ENCODE measurements at places on chromosomes 3 and 15.

DNA sequence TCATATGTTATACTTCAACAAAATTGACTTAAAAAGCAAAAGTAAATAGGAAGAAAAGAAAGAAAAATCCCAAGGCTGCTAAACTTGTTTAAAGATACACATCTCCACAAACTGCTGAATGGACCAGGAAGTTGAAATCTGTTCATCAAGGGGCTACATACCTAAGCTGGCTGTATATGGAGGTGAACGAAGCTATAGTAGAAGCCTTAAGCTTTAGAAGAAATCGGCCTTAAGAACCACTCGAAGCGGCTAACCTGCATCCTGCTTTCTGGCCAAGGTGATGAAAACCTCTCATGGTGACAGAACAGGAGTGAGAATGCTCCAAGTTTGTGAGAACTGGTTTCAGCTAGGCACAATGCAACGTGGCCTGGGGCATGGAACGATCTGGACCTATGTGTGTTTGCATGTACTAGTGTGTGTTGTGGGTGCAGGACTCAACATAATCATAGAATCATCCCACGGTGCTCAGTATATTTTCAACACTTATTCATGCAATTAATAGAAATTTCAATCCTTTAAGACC lies 31.3 kb upstream of the SPTBN5 start:
- no peak for DNase-seq

- DNase-seq: no peak
These were observed 27.2 kb downstream of the FBXO22 start for GRCh38 chr15:75930866-75931265.

DNA sequence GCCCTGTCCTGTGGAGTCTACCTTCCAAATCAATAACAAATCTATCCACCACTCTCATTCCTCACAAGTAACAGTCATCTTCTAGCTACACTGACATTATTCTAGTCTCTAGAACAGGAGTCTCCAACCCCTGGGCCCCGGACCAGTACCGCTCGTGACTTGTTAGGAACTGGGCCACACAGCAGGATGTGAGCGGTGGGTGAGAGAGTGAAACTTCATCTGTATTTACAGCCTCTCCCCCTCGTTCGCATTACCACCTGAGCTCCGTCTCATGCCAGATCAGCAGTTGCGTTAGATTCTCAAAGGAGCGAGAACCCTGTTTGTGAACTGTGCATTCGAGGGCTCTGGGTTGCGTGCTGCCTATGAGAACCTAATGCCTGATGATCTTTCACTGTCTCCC lies 31.9 kb downstream of the ROBO2 start:
- no peak for DNase-seq

- DNase-seq: peak; percentile 50
These were observed 95.0 kb downstream of the ANP32A start for GRCh38 chr15:68725736-68726135.

- no peak for DNase-seq
These were observed 193.3 kb upstream of the TTC14 start for GRCh38 chr3:180408654-180409053.

- DNase-seq: no peak
These were observed 57.2 kb downstream of the UBE3A start for GRCh38 chr15:25381579-25381978.

DNA sequence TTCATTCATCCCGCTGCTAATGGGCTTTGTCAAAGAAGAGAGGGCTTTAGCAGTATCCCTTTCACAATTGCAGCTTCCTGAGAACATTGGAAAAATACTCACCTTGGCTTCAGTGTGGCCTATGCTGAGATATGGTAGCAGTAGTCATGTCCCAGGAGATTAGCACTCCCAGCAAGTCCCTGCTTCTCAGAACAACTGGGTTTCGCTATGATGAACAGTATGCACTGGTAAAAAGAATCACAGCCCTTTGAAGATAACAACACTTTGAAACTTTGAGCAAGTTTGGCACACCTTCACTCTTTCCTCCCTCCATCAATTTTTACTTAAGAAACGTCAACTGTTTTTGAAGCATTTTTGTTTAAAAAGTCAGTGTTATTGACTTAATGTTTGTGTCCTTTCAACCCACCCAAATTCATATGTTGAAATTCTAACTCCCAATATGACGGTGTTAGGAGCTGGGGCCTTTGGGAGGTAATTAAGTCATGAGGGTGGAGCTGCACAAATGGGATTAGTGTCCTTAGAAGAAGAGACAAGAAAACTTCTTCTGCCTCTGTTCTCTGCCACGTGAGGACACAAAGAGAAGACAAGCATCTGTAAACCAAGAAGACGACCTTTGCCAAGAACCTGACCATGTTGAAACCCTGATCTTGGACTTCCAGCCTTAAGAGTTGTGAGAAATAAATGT lies 17.8 kb upstream of the PLSCR4 start:
- no peak for DNase-seq

DNA sequence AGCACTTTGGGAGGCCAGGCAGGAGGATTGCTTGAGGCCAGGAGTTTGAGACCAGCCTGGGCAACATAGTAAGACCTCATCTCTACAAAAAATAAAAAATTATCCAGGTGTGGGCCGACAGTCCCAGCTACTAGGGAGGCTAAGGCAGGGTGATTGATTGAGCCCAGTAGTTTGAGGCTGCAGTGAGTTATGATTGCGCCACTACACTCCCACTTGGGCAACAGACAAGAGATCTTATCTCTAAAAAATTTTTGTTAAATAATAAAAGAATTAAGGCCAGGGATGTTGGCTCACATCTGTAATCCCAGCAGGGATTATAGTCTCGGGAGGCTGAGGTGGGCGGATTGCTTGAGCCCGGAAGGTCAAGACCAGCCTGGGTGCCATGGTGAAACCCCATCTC lies 25.8 kb upstream of the NFKBIZ start:
- peak; percentile 43 for DNase-seq

GRCh38 chr15:37028625-37029296 lies 71.6 kb downstream of the MEIS2 start:
- peak; percentile 86 for DNase-seq

GRCh38 chr15:38266247-38266986 lies 13.8 kb downstream of the SPRED1 start:
- no peak for DNase-seq

DNA sequence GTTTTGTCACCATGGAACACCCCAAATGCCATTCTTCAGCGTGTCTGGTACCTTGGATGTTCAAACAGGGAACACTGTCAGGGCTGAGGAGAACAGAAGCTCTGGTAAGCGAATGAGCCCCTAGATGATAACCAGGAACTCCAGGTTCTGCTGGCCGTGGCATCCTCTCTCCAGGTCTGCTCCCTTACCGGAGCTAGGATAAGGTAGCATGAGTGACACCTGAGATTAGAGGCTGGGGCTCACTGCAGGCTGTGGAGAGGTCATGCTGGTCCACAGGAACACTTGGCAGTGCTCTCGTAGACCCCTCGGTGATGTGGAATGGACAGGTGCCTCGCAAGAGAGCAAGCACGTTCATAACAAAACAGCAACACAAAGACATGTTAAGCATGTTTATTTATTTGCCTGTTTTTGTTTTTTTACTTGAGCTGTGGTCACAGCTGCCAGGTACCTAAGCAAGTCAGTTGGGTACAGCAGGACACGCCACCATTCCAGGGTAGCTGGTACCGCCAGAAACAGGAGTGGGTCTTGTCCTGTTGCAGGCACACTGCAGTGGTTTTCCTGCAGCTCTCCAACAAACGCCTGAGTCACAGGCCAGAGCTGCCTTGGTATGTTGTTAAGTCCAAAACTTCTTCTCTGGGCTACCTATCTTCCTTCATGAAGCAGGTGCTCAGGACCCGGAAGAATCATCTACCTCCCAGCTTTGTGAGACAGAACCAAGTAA lies 4.6 kb downstream of the RBM15B start:
- DNase-seq: no peak

DNA sequence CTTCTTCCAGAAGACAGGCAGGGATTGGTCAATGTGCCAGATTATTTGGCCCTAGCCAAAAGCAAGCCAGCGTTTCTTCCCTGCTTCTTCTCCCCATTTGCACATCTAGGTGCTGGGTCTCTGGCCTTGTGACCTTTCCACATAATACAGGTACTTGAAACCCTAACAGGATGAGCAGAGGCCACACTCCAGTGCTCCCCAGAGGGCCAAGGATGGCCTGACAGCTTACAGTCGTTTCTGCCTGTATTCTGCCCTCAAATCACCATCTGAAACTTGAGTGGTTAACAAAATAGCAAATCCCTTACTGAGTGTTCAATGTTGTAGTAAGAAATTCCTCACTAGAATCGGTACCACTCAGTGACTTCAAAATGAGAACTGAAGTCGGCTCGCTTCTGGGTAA lies 29.1 kb downstream of the MKRN2 start:
- DNase-seq: no peak

- DNase-seq: no peak
These were observed 400.0 kb downstream of the FOXP1 start for GRCh38 chr3:71183549-71183948.

- no peak for DNase-seq
These were observed 117.0 kb upstream of the MRPL3 start for GRCh38 chr3:131619821-131620220.

DNA sequence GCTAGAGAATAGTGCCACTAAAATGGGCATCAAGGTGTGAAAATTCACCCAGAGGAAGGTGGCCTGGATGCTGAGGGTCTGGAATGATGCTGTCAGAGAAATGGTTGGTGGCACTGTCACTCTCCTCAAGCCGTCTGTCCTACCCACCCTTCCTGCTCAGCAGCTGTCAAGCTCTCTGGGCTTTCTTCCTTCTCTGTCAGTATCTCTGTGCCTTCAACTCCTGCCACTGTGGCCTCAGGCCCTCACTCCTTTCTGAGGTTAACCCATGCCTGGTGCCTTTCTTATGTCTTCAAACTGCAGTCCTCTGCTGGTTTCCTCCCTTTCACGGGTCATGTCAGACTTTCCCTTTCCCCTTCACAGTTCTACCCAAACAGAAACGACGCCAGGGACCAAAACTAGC lies 4.4 kb downstream of the MYO5C start:
- DNase-seq: no peak

GRCh38 chr3:60313951-60314461 lies 937.2 kb downstream of the FHIT start:
- DNase-seq: no peak

DNA sequence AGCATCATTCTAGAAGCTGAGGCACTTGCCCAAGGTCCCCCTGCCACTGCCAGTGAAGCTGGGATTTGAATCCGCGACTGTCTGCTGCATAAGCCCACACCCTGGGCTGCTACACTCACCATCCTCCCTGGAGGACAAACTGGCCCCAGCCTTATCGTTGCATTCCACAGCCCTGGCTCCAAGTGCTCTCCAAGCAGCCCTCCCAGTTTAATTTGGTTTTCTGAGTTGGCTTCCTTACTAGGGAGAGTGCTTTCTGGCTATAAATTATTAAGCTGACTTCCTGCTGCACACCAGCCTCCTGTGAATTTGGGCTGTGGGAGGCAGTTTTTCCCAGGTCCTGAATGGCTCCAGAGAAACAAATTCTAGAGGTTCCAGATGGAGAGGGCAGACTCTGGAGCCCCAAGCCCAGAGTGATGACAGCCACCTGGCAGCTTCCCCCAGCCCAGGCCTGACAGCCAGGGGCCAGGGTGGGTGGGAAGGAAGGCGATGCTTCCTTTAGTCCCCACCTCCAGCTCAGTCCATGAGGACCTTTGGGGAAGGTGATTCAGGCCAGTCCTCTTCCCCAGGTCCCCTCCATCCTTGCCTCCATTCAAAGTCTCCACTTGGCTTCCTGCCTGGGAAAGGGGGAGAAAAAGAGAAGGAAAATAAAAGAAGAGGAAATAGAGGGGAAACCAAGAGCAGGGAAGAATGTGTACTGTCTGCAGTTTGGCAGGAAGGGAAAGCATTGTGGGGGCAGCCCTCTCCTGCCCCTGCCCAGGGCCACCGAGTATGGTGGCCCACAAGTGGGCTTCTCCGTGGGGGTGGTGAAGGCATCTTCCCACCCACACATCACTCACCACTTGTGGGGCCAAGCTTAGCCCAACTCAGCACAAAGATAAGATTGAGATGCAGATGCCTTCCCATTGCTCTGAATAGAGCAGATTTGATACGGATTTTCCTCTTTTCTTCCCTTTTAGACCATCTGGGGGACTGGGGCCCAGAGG lies 69.6 kb downstream of the SEMA5B start:
- DNase-seq: no peak

- no peak for DNase-seq
These were observed 15.0 kb upstream of the THBS1 start for GRCh38 chr15:39565851-39566250.

- DNase-seq: no peak
These were observed 265.9 kb downstream of the OCA2 start for GRCh38 chr15:27833178-27833577.

- DNase-seq: no peak
These were observed 29.7 kb downstream of the VGLL4 start for GRCh38 chr3:11613851-11614487.

All from fibroblast of villous mesenchyme (primary cell).